ENCODE measurements at places on chromosomes 11 and 22.
A peak's percentile ranks its signal among the peaks of the same experiment; 100 is the strongest.

DNA sequence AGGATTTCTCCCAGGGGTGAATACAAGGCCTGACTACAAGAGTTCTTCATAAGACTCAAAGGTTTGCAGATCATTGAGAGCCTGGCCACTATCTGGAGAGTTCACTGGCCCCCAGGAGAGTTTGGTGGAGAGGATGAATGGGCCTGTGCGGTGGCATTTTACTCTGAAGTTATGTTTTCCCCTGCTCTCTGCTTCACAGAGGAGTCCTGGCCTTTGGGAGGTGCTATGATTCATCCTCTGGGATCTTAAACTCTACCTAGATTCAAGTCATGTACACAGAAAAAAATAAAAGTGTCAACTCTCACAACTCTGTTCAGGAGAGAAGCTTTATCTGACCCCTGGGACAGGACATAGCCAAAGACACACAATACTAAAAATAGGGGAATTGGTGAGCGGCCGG lies 159.1 kb upstream of the CARD18 start:
- DNase-seq = no peak

DNA sequence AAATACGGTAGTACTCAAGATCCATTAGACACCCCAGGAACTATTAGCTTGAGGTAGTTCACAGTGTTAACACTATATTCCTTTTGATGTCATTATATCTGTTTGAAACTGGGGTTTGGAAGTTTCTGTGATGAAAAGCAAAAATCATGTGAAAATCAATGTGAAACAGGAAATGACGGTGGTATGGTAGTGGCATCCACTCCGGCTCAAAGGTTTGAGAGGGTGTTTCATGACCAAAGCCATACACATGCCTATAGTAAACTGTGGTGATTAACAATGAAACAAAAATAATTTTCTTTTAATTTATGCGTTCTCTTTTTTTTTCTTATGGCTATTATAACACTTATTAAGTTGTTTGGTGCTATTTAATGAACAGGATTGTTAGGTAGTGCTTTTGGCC lies 10.9 kb downstream of the RAB38 start:
- no peak for DNase-seq

DNA sequence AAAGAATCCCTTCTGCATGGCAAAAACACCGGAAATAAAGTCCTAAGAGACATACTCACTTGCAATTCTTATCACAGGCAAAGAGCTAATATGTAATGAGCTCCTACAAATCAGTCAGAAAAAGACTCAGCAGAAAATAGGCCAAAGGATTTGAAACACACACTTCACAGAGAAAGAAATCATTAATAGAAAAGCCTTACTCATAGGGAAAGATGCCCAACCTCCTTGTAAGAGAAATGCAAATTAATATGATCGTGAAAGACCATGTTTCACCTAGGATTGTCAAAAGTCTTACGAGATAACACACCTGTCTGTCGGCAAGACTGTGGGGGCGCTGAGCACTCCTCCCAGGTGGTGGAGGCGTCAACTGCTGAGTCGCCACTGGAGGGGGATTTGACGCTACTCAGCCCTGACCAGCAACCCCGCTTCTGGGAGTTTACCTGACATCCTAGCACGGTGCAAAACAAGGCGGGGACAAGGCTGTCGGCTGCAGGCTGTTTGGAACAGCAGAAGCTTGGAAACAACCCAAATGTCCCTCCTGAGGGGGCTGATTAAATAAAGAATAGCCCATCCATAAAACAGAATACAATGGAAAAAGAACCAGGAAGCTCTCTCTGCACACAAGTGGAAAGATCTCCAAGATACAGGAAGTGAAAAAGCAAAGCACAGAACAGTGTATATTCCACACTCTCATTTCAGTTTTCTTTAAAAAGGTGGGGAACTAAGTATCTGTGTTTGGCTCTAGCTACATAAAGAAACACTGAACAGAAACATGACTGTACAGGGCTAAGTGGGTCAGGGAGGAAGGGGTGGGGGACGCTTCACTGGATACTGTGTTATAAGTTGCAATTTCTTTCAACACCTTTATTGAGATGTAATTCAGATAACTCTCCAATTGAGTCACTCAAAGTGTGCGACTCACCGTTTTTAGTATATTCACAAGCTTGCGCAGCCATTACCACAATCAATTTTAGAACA lies 11.5 kb downstream of the CSNK1E start:
- DNase-seq = peak; percentile 72

DNA sequence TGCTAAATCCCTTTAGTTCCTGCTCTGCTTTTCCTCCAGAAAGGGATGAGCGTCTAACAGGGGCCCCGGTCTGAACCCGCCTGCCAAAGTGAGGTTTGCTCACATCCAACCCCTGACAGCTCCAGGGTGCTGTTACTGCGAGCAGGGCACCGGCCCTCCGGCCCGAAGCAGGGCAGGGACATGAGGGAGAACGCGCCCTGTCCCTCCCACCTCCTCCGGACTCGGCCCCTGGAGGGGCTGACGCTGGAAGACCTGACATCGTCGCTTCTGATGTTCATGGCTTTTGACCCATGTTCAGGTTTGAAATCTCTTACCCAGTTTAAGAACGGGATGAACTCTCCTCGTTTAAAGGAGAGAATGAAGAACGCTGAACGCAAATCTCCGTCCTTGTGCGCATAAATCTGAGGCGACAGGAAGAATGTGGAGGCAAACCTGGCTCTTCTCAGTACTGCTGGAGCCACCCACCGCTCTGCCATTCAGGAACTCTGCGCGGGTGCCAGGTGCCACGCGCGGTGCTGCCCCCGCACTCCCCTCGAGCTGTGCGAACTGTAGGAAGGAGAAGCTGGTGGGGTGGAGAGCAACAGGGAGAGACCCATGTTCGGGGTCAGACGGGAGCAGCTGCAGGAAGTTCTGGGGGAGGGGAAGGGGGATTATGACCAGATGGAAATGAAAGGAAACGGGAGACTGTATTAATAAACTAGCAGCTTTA lies 826 bp upstream of the EEF1G start:
- DNase-seq = no peak

DNA sequence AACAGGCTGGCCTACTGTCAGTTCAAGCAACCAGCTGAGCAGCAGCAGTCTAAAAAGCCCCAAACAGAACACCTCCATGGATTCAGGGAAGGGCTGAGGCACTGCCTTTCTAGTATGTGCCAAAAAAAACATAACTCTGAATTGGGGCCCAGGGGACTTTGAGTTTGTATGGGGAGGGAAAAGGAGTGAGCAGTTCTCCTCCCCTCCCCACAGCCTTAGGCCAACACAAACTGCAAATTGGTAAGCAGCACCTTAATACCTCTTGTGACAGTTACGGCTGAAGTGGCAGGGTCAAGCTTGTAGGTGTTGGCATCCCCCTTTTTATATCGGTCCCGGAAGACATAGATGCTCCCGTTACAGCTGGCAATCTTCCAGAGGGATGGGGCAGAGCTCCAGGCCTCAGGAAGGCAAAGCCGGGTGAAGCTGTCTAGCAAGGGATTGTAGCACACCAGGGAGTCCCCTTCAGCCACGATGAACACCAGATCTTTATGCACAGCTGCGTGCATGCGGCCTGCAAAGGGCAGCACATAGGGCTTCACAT lies 6.0 kb downstream of the KBTBD4 start:
- DNase-seq = no peak
